ENCODE measurements at places on chromosomes 1 and 21.

DNA sequence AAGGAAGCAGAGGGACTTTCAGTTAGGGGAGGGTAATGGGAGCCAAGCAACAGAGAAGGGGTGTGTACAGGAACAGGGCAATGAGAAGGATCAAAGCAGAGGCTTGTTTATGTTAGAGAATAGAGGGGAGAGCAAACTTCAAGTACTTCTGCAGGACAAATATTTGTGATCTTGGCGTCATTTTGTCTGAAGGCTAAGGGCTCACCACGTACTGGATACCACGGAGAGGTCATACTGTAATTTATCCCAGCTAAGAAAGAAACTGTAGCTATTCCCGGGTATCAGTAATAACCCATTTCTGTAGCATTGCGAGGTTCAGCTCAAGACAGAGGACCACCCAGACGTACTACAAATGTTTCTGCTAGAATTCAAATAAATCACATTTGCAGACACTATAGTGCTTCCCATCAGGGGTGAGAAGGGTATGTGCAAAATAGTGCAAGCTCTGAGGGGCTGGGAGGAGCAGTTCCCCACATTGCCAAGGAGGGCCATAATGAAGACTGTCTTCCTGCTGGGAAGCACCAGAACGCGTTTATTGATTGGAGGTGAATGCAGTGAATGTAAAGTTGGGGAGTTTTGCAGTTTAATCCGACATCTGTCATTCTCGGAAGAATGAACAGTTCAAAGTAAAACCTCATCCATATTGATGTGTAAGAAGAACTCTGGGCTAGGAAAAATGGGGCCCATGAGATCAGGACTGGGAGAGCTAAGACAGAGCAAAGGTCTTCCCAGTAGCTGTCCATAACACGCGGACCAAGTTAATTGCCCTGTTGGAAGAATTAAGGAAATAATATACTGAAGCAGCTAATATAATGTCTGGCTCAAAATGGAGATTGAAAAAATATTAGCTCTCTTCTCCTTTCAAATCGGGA lies 136.9 kb downstream of the RWDD3 start:
- no peak for DNase-seq

DNA sequence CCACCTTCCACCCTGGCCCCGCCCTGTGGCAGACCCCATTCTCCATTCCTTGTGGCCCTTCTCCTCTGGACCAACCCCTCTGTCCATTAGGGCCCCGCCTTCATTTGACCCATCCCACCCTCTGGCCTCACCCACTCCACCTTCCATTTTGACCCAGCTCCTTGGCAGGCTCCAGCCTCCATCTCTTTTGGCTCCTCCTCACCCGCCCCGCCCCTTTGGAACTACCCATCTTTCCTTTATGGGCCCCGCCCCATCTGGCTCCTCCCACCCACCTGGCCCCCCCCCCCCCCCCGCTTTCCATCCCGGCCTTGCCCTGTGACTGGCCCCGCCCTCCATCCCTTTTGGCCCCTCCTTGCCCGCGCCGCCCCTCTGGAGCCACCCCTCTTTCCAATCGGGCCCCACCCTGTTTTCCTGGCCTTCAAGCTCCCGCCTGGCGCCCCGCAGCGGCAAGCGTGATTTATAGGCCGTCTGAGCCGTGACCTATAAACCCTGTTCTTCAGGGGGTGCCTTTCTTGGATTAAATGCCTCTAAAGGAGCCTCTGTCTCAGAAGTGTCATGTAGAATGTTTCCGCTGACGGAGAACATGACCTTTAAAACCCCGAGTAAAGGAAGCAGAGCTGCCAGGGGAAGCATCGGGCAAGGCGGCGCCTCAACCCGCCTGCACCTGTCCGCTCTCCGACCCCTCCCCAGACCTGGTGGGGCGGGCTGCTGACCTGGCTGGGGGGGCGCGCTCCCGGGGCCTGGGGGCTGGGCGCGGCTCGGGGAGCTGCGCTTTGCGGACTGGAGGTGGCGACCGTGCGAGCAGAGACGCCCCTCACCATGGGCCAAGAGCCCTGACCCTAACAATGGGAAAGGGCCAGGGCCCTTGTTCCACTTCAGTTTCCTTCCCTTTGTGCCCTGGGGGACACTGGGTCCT lies 178.0 kb downstream of the CAMTA1 start:
- peak; percentile 97 for DNase-seq

GRCh38 chr1:200795156-200795555 lies 56.5 kb downstream of the CAMSAP2 start:
- no peak for DNase-seq

DNA sequence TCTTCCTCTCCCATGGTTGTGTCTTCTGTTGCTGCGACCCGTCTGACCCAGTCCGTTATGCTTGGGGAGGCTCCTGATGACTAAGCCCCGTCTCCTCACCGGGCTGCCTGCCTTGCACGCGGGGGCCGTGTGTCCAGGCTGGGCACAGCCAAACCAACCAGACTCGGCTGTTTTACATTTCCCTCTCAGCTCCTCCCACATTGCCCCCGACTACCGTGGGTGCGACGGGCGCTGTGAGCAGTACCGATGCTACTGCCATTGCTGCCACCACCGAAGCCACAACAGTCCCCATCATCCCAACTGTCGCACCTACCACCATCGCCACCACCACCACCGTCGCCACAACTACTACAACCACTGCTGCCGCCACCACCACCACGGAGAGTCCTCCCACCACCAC lies 46.0 kb upstream of the CNTN2 start:
- DNase-seq: no peak

All from NCI-H187 treated with DMSO at 0.1 percent for 48 hours (cell line).